ENCODE measurements at places on chromosomes 12 and 14.

GRCh38 chr14:65073605-65074201, 28.6 kb downstream of the MAX start:
- peak; percentile 35 for DNase-seq

- peak; percentile 17 for DNase-seq
These were observed 44.7 kb upstream of the RERG start for GRCh38 chr12:15265875-15266274.

- DNase-seq, result no peak
These were observed 19.9 kb upstream of the CD27 start for GRCh38 chr12:6424866-6425265.

- no peak for DNase-seq
These were observed 52.1 kb downstream of the DRAM1 start for GRCh38 chr12:101929365-101930041.

- DNase-seq, result no peak
These were observed 354.4 kb upstream of the FLRT2 start for GRCh38 chr14:85175556-85175955.

DNA sequence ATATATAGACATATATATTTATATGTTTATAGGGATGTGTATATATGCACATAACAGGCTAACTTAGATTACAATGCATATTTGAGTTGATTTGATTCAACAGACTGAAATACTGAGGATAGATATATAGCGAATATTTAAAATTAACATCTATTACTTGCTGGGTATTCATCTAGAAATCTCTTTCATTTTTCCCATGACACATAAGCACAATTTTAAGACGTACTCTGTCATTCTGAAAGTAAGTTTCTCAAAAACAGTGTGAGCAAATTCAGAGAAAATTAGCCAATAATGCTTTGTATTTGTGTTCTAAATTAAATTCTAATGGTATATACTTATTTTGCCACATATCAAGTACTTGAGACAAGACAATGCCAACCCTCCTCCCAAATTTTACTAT, 907.5 kb upstream of the MDGA2 start:
- no peak for DNase-seq

All from SW480 (cell line).